Large intestine (tissue), 12 donors: ENCODE measurements at places on chromosomes 7 and 10. TPM values are rescaled to one million over a fixed set of nuclear protein-coding genes. Genes with fewer than 3 reads are reported as not detected.

DNA sequence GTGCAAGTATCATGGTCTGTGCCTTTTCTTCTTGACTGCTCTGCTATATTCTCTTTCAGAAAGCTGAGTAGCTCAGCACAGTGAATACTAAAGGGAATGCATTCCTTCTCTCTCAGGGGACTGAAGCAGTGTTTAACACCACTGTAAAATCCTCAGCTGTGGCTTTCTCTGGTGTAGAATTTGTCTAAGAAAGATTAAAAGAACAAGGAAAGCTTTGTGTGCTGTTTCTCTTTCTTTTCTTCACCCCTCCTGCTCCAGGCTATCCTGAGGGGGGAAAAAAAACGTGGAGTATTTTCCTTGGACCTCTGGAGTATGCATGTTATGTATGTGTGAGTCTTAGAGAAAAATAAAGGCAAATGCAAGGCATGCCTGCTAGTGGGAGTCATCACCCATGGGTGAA is 383.9 kb downstream of the AUTS2 start:
- H3K27me3 ChIP-seq: no peaks in the 10 kb centered on the region
- DNase-seq: no peak
- H3K27ac ChIP-seq: no peak overlapping the region

The DRGX gene
- 0.78 TPM for polyA plus RNA-seq

DNA sequence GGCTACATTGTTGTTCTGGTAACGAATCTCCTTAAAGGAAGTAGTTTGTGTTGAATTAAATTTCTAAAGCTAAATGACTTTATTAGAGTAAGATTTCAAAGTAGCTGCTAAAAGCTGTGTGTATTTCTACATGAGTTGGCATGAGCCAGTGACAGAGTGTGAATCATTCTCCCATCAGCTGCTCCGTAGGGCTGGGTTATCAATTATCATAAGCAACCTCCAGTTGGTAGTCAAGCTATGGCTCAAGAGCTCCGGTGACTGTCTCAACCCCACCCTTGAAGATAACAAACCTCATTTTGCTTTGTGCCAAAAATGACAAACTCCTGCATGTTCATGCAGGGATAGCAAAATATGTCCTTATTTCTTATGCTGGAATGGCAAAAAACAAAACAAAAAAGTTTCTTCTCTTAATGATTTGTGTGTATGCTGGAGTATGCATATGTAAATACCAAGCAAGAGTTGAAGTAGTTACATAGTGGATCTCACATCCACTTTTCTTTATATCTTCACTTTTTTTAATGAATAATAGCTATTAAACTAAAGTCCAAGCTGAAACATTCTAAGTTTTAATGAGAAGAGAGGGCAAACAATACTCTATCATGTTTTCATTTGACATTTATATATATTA is 249.4 kb downstream of the CACNA2D1 start:
- H3K27me3 ChIP-seq: no peaks in the 10 kb centered on the region
- H3K27ac ChIP-seq: no peak overlapping the region
- no peak overlapping the region for H3K4me3 ChIP-seq
- H3K36me3 ChIP-seq: no peaks in the 10 kb centered on the region

GRCh38 chr10:100168313-100168643 is 17.6 kb downstream of the ERLIN1 start:
- H3K4me1 ChIP-seq: no peaks in the 10 kb centered on the region
- peaks cover 22% of the 10 kb centered on the region for H3K36me3 ChIP-seq
- H3K27ac ChIP-seq: peak overlapping the region; percentile 26
- H3K4me3 ChIP-seq: no peak overlapping the region

DNA sequence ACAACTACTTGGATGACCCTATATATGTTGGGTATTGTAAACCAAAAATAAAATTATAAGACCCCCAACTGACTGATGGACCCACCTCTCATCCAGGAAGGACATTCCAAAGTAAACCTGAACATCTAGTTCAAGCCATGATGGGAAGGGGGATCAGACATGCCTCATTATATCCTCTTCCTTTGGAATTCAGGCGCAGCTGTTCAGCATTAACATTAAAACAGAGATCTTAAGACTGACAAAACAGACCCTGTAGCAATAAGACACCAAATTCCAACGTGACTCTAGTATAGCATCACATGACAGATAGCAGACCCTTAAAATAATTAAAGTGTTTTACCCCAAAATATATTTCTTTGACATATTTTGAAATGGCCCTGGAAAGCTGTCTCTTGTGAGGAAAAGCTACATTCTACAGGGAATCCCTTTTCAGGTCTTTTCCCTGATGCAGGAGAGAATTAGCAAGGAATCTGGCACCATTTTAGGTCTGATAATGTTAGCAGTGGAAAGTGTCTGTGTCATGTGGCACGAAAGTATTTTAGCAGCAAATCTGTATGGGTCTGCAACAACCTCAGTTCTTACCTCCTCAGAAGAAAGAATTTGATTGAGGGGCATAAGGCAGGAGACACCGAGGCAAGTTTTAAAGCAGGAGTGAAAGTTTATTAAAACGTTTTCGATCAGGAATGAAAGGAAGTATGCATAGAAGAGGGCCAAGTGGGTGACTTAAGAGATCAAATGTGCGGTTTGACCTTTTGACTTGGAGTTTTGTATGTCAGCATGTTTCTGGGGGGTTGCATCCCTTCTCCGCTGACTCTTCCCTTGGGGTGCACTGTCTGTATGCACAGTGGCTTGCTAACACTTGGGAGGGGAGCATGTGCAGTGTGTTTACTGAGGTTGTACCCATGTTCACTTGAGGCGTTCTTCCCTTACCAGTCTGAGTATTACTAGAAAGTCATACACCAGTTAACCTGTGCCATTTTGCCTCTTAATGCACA is 236.6 kb upstream of the PPP1R3A start:
- no peak for DNase-seq
- no peak overlapping the region for H3K27ac ChIP-seq
- H3K4me1 ChIP-seq: no peaks in the 10 kb centered on the region
- H3K36me3 ChIP-seq: no peaks in the 10 kb centered on the region

DNA sequence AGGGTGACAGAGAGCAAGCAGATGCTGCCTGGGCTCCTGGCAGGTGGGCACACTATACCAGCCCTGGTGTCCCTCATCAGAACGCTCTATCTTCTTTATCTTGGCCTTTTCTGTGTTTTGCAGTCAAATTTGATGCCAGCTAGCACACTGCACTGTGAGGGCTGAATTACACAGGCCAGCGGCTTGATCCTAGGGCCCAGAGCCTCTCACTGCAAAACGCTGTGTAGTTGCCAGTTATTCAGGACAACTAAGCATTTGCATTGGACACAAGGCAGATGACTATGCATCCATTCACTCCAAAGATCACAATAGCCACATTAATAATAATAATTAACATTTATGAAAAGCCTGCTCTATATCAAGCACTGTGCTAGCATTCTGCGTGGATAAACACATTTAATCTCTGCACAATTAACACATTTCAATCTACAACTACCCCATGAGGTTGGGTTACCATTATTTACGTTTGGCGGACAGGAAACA is 100.3 kb downstream of the PAXIP1 start:
- H3K36me3 ChIP-seq: no peaks in the 10 kb centered on the region
- DNase-seq: no peak
- no peaks in the 10 kb centered on the region for H3K27me3 ChIP-seq
- no peaks in the 10 kb centered on the region for H3K4me1 ChIP-seq
